Smooth muscle cell of the brain vasculature (primary cell): ENCODE measurements at places on chromosomes 13 and 19.

- no peak for DNase-seq
These were observed 28.1 kb upstream of the CLDN10 start for GRCh38 chr13:95524264-95524901.

DNA sequence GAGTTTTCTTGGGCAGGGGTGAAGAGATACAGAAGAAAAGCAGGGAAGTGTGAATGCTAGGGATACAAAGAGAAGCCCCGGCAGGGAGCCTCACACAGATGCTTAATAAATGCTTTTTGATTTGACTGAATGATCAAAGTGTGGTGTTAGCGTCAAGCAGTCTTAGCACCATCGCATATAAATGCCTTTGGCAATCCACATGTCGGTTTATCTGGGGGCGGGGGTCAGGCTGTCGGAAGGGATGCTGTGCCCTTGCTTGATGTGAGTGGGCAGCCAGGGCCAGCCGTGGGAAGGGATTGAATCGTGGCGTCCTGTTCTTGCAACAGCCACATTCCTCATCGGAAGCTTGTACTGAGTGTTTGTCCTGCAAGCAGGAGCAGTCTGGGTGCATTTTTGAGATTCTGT is 173.1 kb downstream of the LACC1 start:
- no peak for DNase-seq

GRCh38 chr19:54448040-54448773 is 792 bp upstream of the LENG8 start:
- no peak for DNase-seq

DNA sequence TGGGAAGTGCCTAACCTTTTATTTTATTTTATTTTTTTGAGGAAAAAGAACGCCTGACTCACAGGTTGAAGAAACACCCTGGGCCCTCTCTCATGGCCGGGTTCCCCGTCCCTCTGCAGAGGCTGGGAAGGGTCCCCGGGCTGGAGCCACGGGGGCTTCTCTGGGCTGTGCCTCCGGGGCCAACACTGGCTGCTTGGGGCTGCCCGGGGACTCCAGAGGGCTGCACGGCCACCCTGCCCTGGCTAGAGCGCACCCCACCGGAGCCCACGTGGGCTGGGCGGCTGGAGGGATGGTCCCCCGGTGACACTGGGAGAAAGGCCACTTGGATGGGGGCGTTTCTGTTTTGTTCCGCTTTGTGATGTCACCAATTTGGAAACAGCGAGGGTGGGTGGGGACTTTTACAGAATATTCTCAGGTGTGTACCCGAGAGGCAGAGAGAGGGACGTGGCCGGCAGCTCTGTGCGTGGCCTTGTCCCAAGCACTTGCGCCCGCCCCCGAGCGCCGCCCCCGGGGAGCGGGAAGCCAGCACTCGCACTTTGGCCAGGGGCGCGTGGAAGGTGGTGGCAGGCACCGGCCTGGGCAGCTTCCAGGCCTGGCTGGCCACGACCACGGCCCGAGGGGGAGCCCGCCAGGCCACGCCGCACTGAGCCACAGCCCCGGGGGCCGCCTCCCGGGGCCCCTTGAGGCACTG is 13.9 kb upstream of the GNA15 start:
- no peak for DNase-seq

GRCh38 chr19:42148266-42148665 is 16.0 kb upstream of the POU2F2 start:
- no peak for DNase-seq
